ENCODE measurements at places on chromosomes 7 and 10.

GRCh38 chr7:42400211-42400772 lies 163.3 kb upstream of the GLI3 start:
- DNase-seq: no peak

- no peak for DNase-seq
Observed at GRCh38 chr7:36653008-36653662, 71.2 kb downstream of the AOAH start.

- DNase-seq: no peak
Observed at GRCh38 chr10:87913156-87913921, 49.9 kb downstream of the PTEN start.

DNA sequence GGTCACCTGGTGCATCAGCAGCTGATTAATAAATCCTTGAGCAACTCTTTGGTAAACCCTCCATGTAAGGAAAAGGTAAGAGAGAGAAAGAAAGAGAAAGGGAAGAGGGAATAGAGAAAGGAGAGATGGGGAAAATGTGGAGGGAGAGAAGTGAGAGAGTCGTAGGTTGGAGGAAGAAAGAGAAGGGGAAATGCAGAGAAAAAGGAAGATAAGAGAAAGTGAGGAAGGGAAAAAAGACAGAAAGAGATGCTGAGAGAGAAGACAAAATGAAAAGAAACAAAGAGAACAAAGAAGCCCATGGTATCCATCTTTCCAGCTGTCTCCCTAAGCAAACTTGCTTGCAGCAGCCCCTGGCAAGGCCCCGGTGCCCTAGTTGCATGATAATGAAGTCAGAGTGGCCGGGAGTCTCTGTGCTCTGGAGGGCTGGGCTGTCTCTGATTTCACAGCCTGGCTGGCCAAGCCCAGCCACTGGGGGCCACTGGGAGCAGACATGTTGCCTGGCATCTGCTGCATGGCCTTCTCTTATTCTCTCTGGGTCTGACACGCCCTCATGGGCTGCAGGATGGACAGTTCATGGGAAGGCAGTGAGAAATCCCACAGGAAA lies 48.4 kb downstream of the PRR15 start:
- no peak for DNase-seq

GRCh38 chr10:70462349-70462984 lies 16.1 kb upstream of the PALD1 start:
- DNase-seq: no peak

All from GM12891 (cell line).